ENCODE measurements at places on chromosomes 1 and 21.

- peak; percentile 43 for DNase-seq
These were observed 19.2 kb upstream of the PEF1 start for GRCh38 chr1:31663622-31664452.

DNA sequence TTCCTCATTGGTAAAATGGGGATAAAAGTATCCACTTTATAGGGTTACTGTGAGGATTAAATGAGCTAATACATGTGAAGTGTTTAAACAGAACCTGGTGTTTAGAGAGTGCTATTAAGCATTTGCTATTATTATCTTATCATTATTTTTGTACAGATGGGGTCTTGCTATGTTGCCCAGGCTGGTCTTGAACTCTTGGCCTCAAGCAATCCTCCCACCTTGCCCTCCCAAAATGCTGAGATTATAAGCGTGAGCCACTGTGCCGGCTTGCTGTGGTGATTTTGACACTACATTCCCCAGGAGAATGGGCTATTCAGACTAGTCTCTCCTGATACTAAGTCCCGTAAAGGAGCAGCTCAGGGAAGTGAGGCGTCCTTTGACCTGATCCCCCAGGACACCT lies 6.3 kb upstream of the ARHGEF10L start:
- DNase-seq = no peak

DNA sequence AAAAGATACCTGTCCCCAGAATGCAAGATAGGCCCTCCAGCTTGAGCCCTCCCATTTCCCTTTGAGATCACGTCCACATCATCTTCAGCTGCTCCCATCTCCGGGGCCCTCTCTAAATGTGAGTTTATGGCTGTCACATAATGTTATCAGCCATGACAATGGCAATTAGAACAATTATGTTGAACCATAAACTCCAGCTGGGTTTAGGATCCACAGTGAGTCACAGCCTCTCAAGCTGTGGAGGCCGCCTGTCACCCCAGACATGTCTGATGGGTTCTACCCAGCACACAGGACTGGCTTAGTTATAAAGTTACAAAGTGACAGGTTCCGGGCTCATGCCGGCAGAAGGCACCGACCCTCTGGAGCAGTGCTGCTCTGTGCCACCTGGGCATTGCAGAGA lies 597.3 kb downstream of the PTPRU start:
- no peak for DNase-seq

DNA sequence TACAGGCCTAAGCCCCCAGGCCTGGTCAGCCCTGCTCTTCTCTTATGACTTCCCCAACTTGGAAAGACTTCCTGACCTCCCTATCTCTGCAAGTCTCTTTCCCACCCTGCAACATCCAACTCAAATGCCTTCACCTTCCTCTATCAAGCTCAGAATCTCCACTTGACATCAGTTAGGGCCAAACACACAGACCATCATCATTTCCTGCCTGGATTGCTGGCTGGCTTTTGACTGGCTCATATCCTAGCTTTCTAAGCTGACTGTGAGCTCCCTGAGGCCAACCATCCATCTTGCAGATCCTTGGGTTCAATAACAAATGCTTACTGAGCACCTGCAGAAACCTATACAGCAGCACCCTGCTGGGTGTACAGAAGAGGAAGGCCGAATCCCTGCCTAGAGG lies 137.3 kb upstream of the EDN2 start:
- no peak for DNase-seq

Data from kidney tubule cell (primary cell).